Pancreas (tissue), 10 donors: ENCODE measurements at places on chromosomes 2 and 18. TPM values are rescaled to one million over a fixed set of nuclear protein-coding genes. Genes with fewer than 3 reads are reported as not detected.

DNA sequence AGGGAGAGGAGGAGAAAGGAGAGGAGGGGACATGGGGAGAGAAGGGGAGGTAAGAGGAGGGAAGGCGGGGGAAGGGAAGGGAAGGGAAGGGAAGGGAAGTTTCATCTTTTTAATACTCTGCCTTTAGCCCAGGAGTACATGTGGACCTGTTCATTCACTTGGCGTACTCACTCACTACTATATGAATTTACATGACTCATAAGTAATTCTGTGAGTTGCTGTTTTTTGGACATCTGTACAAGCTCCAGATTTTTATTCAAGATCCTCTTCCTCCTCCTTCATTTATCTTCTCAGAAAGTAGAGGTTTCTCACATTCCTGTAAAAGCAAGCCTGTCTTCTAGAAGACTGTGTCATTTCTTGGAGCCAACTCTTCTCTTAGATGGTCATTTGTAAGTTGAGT, 84.6 kb downstream of the RDH14 start:
- DNase-seq = no peak
- H3K27me3 ChIP-seq = no peaks in the 10 kb centered on the region
- no peaks in the 10 kb centered on the region for H3K4me1 ChIP-seq
- H3K27ac ChIP-seq = no peak overlapping the region

DNA sequence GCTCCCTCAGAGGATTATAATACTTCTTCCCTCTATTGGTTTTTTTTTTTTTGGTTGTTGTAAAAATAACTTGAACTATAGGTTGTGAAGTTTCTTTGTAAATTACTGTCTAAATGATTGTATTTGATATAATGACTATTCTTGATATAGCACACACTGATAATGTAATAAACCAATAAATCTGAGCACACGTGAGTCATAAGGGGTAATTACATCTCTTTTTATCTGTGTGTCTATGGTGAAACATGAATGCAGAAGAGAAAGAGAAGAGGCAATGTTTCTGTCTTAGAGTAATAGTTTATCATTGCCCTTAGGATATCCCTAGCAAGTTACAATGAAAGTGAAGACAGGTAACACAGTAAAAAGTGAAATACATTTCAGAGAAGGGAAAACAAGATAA, 64.1 kb upstream of the RAPGEF4 start:
- no peak overlapping the region for H3K27ac ChIP-seq
- DNase-seq = no peak
- no peaks in the 10 kb centered on the region for H3K27me3 ChIP-seq
- H3K4me3 ChIP-seq = no peak overlapping the region
- no peaks in the 10 kb centered on the region for H3K36me3 ChIP-seq

DNA sequence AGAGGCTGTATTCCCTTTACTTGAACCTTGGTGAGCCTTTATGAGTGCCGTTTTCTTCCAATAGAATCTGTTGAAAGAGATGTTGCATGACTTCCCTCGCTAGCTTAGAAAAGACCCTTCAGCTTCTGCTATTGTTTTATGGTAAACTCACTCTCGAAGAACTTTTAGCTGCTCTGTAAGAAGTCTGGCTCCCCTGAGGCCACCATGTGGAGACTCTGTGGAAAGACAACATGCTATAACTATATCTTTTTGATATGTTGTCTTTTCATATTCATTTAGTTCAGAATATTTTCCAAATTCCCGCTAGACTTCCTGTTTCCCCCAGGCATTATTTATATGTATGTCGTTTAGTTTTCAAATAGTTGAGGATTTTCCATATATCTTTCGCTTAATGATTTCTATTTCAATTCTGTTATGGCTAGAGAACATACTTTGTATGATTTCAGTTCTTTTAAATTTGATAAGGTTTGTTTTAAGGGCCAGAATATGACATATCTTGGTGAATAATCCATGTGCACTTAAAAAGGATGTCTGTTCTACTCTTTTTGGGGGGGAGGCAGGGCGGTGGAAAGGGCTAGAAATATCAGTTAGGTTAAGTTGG, 64.1 kb downstream of the PTPN4 start:
- no peaks in the 10 kb centered on the region for H3K36me3 ChIP-seq
- H3K27me3 ChIP-seq = no peaks in the 10 kb centered on the region
- DNase-seq = no peak

DNA sequence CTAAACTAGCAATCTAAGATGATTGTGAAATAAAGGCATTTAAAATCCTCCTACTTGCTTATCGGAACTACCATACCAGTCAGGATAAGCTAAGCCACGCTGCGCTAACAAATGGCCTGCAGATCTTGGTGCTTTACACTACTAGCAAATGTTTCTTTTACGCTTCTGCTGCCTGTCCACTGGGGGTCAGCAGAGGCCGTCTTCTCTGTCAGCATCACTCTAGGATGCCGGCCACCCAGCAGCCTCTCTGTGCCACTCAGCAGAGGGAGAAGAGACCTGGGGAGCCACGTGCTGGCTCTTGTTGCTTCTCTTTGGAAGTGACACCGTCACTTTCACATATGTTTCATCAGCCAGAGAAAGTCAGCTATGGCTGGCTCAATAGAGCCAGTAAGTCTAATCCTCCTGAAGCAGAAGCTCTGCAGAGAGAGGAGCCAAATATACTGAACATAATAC, 36.6 kb downstream of the COPS8 start:
- no peak overlapping the region for H3K27ac ChIP-seq
- no peak for DNase-seq
- no peaks in the 10 kb centered on the region for H3K27me3 ChIP-seq
- no peaks in the 10 kb centered on the region for H3K4me1 ChIP-seq
- no peak overlapping the region for H3K4me3 ChIP-seq

DNA sequence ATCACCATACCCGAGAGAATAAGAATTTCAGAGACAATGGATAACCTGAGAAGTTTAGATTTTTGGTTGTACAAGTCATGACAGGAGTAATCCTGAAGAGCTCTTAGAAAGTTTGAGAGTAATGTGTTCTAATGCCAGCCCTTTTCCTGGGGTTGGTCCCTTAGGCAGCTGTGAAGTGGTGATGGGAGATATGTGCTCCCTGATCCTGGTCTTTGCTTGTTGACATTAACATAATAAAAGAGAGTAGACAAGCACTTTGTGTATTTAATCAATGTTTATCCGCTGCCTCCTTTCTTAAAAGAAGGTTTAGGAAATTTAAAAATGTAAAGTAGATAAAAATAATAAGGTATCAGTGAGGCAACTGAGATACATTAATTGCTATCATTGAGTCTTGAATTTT, 13.8 kb upstream of the DSC3 start:
- no peaks in the 10 kb centered on the region for H3K27me3 ChIP-seq
- no peaks in the 10 kb centered on the region for H3K4me1 ChIP-seq
- H3K4me3 ChIP-seq = no peak overlapping the region

GRCh38 chr2:3641841-3642421, 16.1 kb upstream of the ALLC start:
- H3K27me3 ChIP-seq = no peaks in the 10 kb centered on the region
- no peak for DNase-seq
- H3K27ac ChIP-seq = no peak overlapping the region
- no peak overlapping the region for H3K4me3 ChIP-seq
- H3K4me1 ChIP-seq = no peaks in the 10 kb centered on the region
- H3K36me3 ChIP-seq = no peaks in the 10 kb centered on the region

- H3K4me3 ChIP-seq = peak overlapping the region; percentile 82
- peaks cover 10% of the 10 kb centered on the region for H3K4me1 ChIP-seq
- H3K27ac ChIP-seq = peak overlapping the region; percentile 99
- no peaks in the 10 kb centered on the region for H3K27me3 ChIP-seq
Measured at GRCh38 chr2:231464576-231465540, 574 bp upstream of the NCL start.

- no peaks in the 10 kb centered on the region for H3K36me3 ChIP-seq
- H3K4me1 ChIP-seq = no peaks in the 10 kb centered on the region
- no peak overlapping the region for H3K4me3 ChIP-seq
- H3K27ac ChIP-seq = no peak overlapping the region
- no peak for DNase-seq
Measured at GRCh38 chr2:36677386-36677785, 19.1 kb upstream of the VIT start.

DNA sequence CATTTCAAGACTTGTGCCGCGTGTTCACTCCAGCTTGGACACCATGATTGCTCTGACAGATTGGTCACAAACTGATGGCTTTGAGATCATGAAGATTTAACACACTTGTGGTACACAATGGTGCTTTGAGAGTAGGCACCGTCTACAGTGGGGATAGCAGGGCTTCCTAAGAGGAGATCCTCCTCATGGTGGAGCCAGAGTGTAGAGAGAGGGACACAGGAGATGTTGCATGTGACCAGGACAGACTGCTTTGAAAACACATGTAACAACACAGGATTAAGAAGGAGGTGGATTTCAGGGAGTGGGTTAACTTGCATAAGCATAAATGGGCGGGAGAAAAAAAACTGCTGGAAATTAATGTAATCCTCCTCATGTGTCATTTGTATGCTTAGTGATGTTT, 95.7 kb upstream of the LINC00305 start:
- no peaks in the 10 kb centered on the region for H3K36me3 ChIP-seq
- no peak for DNase-seq
- no peak overlapping the region for H3K4me3 ChIP-seq

- no peak overlapping the region for H3K4me3 ChIP-seq
- H3K4me1 ChIP-seq = no peaks in the 10 kb centered on the region
- no peaks in the 10 kb centered on the region for H3K27me3 ChIP-seq
- H3K36me3 ChIP-seq = no peaks in the 10 kb centered on the region
Measured at GRCh38 chr2:6336752-6337471, 528.8 kb downstream of the CMPK2 start.

GRCh38 chr2:161141033-161141432, 19.2 kb upstream of the TANK start:
- H3K27me3 ChIP-seq = no peaks in the 10 kb centered on the region
- H3K4me1 ChIP-seq = peaks cover 6% of the 10 kb centered on the region
- no peak overlapping the region for H3K4me3 ChIP-seq
- no peak overlapping the region for H3K27ac ChIP-seq
- no peak for DNase-seq
- H3K36me3 ChIP-seq = no peaks in the 10 kb centered on the region

DNA sequence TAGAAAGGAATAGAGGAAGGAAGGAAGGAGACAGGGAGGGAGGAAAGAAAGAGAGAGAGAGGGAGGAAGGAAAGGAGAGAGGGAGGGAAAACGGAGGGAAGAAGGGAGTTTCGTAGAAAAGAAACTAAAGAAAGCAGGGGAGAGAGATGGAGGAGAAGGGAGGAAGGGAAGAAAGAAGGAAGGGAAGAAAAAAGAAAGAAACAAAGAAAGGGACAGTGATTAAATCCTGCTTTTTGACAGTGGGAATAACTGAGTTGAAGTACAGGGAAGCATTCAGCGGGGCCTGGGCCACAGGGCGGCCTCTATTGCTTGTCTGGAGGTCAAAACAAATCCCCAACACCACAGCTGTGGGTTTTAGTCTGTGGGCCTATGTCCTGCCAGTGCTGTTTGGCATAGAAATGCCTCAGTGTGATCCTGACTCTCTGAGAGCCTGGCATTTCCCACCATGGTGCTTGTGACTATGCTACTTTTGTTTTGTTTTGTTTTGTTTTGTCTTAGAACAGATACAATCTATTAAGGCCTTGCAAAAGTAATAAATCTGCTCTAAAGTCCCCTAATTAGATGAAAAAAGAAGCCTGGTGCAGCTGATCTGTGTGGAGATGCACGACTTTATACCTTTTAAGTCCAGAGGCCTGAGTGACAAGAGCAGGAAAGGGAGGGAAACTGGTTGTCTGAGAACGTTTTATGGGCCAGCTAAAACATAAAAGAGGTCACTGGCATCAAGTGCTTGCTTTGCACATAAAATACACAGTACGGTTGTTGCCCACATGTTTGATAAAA, 40.0 kb downstream of the IL1RL2 start:
- H3K36me3 ChIP-seq = no peaks in the 10 kb centered on the region
- no peaks in the 10 kb centered on the region for H3K27me3 ChIP-seq
- H3K27ac ChIP-seq = peak overlapping the region; percentile 93
- H3K4me1 ChIP-seq = peaks cover 5% of the 10 kb centered on the region
- H3K4me3 ChIP-seq = no peak overlapping the region

GRCh38 chr2:26911911-26912861, 58.3 kb upstream of the MAPRE3 start:
- H3K27ac ChIP-seq = no peak overlapping the region
- no peaks in the 10 kb centered on the region for H3K27me3 ChIP-seq
- H3K4me3 ChIP-seq = no peak overlapping the region
- no peaks in the 10 kb centered on the region for H3K36me3 ChIP-seq
- DNase-seq = no peak
- no peaks in the 10 kb centered on the region for H3K4me1 ChIP-seq

The PCARE gene
- 0.03 TPM for total RNA-seq

The PJVK gene
- 0.88 TPM for total RNA-seq

The GAL3ST2 gene
- total RNA-seq = not detected

The CEP192 gene
- 13.9 TPM for total RNA-seq

The MAP3K19 gene
- not detected for total RNA-seq

The LOXHD1 gene
- total RNA-seq = 0.12 TPM

The UGT1A8 gene
- total RNA-seq = not detected
